Activated T-helper 1 cell treated with anti-CD3 and anti-CD28 coated beads, Interleukin-2, amount 50 U/mL, for 16 hours (primary cell): ENCODE measurements at places on chromosomes 16 and 17.

GRCh38 chr17:65794572-65794971 lies 233.1 kb upstream of the AXIN2 start:
- DNase-seq = no peak

GRCh38 chr17:7282752-7283321 lies 1.3 kb downstream of the SLC2A4 start:
- DNase-seq = no peak

- DNase-seq = no peak
Measured at GRCh38 chr17:49990331-49990730, 4.7 kb downstream of the DLX3 start.

DNA sequence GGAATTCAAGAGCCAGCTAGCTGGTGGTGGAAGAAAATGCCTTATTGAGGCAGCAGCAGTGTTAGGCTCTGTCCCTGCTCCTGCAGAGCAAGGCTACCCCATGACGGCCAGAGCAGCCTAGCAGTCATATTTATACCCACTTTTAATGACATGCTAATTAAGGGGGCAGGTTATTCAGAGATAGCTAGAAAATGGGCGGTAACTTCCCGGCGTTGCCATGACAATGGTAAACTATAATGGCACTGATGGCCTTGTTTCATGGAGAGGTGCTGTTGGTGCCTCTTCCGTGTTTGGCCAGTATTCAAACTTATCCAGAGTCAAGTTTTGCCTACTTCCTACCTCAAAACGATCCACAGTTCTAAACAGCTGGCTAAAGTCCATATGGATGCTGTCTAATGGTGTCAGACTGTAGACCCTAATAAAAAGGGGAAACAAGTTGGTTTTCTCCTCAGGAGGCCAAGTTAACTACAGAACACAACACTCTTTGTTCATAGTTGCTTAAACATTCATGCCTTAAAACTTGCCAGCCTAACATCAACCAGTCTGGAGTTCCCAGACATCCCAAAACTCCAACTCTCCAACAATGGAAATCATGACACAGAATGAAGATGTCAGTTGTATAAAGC lies 3.7 kb upstream of the SCNN1B start:
- no peak for DNase-seq

GRCh38 chr16:87249425-87249824 lies 67.8 kb downstream of the C16orf95 start:
- DNase-seq = no peak

DNA sequence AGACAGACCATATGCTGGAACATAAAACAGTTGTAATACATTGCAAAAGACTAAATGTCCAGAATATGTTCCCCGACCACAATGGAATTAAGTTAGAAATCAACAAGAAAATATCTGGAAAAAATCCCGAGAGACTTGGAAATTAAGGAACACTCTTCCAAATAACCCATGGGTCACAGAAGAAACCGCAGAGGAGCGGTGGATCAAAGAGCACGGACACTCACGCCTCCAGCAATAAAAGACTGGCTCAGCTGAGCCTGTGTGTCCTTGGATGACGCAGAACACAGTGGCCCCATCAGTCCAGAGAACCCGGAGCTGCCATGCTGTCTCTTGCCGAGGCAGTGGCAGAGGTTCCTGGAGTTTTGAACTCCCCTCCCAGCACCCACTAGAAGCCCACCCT lies 30.9 kb upstream of the FOXF1 start:
- DNase-seq = no peak

GRCh38 chr16:46428108-46429061 lies 192.8 kb downstream of the SHCBP1 start:
- no peak for DNase-seq

- no peak for DNase-seq
Measured at GRCh38 chr17:19570544-19571062, 36.9 kb downstream of the SLC47A1 start.

DNA sequence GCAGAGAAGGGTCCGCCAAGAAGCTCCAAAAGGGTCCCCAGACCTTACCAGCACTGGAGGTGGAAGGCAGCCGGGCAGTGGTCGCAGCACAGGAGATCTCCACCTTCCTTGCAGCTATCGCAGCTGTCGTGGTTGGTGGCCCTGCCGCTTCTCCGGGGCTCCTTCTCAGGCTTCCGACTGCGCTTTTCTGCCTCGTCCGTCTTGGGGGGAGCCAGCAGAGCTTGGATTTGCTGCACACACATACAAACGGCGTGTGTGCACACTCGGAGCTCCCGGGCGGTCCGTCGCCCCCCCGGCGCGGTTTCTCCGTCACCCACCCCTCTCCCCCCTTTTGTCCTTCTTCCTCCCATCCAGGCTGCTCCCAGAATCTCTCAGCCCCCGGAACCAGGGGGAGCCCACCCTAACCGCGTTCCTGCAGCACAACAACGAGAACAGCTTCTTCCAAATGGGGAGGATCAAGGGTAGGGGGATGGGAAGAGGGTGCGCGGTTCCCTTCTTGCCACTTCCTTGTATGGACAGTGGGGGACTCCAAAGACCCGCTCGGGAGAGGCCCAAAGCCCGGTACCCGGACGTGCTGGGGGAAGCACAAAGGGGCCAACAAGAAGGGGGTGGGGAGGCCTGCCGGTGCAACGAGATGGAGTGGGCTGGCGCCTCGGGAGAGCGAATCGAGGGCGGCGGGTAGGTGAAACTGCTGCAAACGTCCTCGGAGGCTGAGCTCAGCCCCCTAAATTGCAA lies 1.1 kb downstream of the PHF12 start:
- DNase-seq = peak; percentile 37

DNA sequence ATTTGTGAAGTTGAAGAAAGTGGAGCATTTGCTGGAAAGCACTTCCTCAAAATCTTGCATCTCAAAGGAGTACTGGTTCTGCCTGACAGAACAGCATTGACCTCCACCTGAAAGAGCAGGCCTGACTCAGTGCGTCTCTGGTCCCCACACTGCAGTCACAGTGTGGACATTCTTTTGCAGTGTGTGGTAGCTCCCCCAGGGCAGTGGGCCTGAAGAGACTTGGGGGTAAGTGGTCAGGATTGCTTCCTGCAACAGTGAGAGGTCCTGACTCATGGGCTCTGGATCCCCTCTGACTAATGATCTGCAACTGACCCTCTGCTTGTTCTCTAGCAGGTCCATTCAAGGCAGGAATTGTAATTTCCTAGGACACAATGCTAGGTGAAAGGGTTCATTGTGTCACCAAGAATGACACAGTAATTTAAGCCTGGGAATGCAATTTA lies 204.9 kb upstream of the KCNJ16 start:
- DNase-seq = no peak

DNA sequence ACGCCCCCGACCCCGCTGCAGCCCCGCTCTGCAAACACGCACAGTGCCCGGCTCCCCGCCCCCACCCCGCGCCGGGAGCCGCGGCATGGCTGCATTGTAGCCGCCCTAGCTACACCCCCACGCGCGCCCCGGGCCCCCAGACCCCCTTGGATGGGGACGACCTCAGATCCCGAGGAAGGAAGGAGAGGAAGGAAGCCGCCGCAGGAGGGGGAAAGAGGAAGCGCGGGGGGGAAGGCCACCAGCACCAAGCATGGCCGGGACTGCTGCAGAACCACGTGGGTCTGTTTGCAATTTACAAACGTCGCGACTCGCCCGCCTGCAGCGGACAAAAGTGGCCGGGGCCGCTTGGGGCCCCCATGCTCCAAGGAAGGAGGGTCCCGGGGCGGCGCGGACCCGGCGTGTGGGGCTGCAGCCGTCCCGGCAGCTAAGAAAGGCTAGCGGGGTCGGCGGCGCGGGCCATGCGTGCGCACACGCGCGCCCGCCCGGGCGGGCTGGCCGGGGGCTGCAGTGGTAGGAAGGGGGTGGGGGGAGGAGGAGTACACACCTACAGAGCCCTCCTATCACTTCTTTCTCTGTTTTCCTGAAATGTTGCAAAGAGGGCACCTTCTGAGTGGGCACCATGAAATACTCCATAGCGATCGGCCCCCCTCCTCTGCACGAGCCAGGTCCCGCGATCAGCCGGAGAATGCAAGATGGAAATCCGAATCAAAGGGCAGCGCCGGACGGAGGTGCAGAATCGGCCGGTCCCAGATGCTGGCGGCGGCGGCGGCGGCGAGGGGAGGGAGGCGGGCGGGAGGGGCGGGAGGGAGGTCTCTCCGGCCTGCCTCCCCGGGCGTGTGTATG lies 488 bp downstream of the TFAP4 start:
- DNase-seq = no peak

DNA sequence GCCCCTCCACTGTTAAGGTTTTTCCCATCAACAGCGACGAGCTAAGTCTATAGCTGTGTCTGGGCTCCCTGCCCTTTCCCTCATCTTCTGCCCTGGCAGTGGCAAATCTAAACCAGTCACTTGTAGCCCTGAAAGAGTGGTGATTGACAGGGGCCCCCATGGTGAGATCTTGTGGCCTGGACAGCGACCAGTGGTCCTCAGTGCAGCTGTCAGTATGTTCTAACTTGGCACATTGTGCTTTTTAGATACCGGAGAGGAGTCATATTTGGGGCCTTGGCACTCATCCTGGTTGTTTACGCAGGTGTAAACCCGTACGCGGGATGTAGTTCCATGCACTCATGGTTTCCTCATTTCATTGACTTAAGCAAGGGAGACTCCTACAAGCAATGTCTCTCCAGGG lies 57.5 kb upstream of the ARHGAP44 start:
- DNase-seq = no peak

GRCh38 chr16:84741340-84741830 lies 41.6 kb downstream of the USP10 start:
- DNase-seq = no peak

GRCh38 chr16:88927010-88927409 lies 50.0 kb downstream of the CBFA2T3 start:
- DNase-seq = no peak

DNA sequence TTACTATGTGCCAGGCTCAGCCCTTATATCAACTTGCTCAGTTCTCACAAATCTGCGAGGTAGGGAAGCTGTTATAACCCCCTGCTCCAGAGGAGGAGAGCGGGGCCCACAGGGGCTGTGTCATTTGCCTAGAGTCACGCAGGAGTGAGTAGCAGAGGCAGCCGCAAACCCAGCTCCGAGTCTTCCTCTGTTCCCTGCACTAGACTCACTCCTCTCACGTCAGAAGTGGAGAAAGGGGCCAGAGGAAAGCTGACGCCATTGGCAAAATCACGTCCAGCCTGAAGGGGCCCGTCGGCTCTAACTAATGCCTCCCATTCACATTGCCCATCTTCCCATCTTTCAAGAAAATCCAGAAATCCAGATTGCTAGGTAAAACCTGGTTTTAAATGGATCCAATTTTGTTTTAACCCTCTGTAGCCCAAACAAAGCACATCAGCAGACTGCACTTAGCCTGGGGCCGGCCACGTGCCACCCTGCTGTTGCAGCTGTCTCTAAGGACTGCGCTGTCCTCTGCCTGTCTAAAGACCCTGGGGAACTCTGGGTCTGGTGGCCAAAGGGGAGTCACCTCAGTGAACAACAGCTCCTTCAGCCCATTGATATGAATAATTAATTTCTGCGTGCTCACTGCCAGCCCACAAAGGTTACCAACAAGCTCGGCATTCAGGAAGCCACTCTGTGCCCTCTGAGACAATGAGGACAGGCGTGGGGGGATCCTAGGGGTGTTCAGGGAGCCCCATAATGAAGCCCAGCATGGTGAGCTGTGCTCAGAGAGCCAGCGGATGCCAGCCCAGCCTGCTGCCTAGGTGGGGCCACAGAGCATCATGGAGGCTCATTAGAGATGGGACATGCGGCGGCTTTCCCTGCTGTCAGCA lies 36.7 kb upstream of the ABR start:
- DNase-seq = no peak

- DNase-seq = no peak
Measured at GRCh38 chr17:44209786-44210341, 9.6 kb downstream of the UBTF start.

GRCh38 chr16:12964461-12964860 lies 63.1 kb downstream of the SHISA9 start:
- DNase-seq = no peak

GRCh38 chr17:8002721-8003593 lies 542 bp downstream of the GUCY2D start:
- DNase-seq = no peak

DNA sequence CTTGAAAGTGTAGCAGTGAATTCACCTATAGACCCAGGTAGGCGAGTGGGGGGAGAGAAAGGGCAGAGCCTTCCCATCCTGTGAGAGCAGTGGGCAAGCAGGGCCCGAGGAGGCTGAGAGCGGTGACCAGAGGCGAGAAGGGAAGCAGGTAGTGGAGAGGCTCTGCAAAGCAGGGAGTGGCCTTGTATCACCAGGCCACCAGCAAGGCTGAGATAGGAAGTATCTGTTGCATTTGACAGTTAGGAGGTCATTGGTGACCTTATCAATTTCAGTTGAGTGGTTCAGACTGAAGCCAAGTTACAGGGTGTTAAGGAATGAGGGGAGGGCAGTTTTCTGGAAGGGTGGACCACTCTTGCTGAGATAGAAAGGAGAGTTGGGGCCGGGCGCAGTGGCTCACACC lies 10.7 kb upstream of the HSD3B7 start:
- no peak for DNase-seq

DNA sequence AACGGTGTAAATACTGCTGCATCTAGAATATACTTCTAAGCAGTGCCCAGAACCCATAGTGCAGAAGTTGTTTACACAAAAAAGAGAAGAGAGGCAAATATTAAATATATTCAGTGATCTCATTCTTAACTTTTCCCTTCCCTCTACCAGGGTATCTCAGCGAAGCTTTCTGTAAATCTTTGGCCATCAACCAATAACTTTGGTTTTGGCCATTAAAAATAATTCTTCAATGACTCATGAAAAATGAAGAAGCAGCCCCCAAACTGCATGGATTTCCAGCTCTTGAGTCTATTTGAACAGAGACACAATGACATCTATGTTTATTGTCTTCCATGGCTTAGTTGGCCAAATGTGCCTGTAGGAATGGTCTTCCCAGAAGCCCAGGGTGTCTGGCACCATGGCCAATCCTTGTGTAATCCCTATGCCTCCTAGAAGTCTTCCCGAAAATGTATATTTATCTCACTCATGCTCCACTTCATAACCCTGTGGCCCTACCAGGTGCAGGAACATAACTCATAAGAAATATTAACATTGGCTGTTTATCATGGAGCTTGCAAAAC lies 646.6 kb downstream of the TOX3 start:
- DNase-seq = no peak

- DNase-seq = no peak
Measured at GRCh38 chr17:37019117-37019740, 70.5 kb downstream of the AATF start.

DNA sequence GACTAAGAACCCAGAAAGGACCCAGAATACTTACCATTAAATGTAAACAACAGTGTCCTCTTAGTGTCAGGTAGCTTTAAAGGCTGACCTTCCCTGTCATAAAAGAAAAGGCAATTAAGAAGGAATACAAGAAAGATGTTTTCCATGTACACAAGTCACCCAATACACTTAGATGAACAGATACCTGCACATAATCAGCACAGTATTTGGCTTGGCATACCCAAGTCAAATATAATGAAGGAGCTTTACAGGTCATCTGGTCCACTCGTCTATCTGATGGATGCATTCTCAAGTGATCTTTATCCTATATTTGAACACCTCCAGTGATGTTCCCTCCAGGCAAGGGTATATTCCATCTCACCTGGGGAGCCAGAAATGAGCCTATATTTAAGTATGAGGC lies 11.1 kb upstream of the STRADA start:
- no peak for DNase-seq

GRCh38 chr16:10745841-10746240 lies 2.2 kb downstream of the NUBP1 start:
- no peak for DNase-seq
